Stimulated activated memory B cell treated with anti-CD40 and anti-IgM and Interleukin-4, amounts not matched to agents 10 μg/mL and 1 μg/mL and 100 μg/mL, for 72 hours (primary cell): ENCODE measurements at places on chromosomes 7 and 10.

DNA sequence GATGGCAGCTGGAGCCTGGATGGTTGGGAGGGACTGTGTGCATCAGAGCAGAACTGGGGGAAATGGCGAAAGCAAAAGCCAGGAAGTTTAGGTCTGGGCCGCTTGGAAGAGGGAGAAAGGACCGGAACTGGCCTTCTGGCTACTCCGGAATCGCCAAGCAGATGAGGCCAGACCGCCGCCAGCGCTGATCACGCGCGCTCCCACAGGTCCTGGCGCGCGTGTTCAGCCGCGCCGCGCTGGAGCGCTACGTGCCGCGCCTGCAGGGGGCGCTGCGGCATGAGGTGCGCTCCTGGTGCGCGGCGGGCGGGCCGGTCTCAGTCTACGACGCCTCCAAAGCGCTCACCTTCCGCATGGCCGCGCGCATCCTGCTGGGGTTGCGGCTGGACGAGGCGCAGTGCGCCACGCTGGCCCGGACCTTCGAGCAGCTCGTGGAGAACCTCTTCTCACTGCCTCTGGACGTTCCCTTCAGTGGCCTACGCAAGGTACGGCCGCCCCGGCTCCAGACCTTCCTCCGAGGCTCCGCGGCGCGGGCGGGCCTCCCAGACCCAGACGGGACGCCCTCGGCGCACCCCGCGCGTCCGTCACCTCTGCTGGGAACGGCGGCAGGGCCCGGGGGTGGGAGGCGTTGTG lies 2.0 kb downstream of the CYP26C1 start:
- peak; percentile 74 for ATAC-seq

DNA sequence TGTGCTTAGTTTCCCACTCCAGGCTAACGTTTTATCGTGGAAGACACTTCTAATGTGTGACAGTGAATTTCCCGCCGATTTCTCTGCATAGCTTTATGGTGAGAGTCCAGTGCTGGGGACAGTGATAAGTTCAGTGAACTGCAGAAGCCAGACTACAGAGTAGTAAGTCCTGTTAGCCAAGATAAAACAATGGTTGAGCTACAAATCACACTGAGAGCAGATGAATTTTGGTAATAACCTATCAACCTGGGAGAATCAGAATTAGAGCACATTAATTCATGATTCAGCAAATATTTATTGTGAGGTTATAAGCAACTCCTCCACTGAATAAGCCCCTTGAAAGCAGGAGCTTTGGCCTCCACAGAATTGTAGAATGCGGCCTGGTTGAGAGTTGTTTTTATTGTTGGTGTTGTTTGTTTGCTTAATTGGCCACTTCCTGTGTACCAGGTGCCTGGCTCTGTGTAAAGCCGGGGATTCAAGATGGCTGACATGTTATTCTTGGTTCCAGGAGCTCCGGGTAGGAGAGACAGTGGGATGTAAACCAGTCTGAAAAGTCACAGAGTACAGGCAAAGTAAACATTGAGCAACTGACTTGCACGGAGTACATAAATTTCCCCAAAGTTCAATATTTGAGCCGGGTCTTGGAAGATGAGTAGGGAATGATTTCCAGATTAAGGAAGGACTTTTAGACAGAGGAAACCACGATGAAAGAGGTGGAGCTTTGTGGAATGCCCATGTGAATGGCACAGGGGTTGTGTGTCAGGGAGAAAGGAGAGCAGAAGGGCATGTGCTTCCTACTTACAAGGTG lies 112.7 kb downstream of the SNX10 start:
- no peak for ATAC-seq

- no peak for ATAC-seq
These were observed 87.8 kb downstream of the NRCAM start for GRCh38 chr7:108368466-108368865.

- no peak for ATAC-seq
These were observed 30.4 kb downstream of the LRRC4 start for GRCh38 chr7:128000854-128001265.

DNA sequence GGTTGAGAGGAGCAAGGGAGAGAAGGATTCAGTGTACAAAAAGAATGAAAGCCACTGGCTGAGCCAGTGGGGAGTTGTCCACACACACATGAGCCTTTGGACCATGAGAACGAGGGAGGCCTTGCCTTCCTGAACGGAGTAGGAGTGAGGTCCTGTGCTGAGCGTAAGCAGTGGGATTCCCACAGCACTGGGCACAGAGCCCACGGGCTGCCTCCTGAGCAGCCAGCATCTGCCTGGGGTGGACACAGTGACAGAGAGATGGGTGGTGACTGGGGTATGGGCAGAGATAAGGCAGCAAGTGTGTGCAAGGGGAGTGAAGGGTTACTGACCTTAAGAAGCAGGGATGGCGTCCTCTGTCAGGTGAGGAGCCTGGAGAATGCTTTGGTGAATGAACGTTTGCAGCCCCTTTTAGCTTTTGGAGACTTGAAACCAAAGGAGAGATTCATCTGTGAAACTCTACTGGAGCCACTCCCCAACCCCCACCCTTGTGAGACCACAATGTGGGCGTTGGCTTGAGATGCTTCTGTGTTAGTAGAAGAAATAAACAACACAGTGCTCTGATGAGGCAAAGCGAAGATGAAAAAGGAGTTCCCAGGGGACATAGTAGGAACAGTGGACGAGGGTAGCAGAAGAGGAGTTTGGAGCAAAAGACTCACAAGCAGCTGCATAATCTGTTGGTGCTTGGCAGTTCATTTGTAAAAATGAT lies 56.5 kb downstream of the FIGNL1 start:
- peak; percentile 93 for ATAC-seq

DNA sequence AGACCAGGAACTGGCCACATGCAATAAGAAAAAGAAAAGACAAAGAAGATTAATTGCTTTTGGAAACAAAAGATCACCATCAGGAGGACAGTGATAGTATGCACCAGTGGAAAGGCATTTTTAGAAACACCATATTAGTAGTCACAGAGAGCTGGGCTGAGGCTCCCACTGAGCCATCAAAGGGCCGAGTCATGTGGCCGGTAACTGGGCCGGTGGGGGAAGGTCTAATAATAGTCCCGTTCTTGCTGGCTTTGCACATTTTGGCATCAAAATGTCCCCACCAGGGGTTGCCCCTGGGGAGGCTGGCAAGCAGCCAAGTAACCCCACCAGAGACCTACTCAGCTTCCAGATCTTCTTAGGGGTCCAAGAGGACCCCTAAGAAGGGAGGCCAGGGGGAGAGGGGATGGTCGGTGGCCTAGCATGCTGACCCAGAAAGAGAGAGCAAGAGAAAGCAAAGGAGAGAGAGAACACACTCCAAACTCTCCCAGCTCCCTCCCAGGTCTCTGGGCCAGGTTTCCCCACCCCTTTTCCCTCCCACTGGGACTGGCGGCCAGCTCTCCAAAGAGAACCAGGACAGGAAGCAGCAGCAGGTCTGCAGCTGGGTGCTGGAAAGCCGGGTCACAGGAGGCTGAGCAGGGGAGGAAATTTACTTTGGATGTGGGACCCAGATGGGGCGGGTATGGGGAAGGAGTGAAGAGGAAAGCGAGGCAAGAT lies 70.2 kb upstream of the FGFR2 start:
- ATAC-seq: no peak

- no peak for ATAC-seq
These were observed 32.6 kb downstream of the STRIP2 start for GRCh38 chr7:129466796-129467195.

- ATAC-seq: no peak
These were observed 18.7 kb upstream of the CSGALNACT2 start for GRCh38 chr10:43119416-43120115.

DNA sequence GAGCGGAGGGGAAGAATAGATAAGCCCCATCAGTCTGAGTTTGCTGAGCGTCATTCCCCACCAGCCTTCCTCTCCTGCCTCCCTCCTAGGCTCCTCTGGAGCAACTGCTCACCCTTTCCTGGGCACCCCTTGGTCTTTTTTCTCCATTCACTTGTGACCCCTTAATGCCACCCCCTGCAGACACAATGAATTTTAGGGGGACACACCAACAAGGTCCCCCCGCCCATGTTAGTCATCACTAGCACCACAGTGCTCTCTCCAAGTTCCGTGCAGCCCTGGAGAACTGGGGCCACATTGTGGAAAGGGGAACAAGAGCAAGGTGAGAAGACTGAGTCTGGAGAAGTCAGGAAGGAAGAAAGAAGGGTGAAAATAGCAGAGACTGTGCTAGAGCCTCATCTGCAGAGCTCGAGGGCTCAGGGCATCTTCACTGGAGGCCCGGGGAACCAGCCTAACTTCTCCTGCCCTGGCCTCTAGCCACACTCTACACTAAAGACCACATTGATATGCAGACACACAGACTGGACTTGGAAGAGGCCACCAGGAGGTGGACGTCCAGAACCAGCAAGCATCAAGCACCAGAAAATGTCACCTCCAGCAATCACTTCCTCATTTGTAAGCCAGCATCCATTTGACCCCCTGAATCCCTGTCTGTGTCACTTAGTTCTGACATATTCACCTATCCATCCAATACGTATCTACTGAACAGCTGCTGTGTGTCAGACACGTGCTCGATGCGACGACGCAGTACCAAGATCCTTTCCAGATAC lies 17.5 kb downstream of the RGR start:
- no peak for ATAC-seq

- no peak for ATAC-seq
These were observed 136.7 kb downstream of the HECW1 start for GRCh38 chr7:43248961-43249822.

- no peak for ATAC-seq
These were observed 102.8 kb downstream of the KAT6B start for GRCh38 chr10:74929197-74929596.

- ATAC-seq: no peak
These were observed 178.6 kb upstream of the GALNT17 start for GRCh38 chr7:70953331-70953741.
